ENCODE measurements at places on chromosomes 13 and 19.

- DNase-seq = no peak
Observed at GRCh38 chr19:54682306-54682856, 19.6 kb downstream of the LILRB4 start.

DNA sequence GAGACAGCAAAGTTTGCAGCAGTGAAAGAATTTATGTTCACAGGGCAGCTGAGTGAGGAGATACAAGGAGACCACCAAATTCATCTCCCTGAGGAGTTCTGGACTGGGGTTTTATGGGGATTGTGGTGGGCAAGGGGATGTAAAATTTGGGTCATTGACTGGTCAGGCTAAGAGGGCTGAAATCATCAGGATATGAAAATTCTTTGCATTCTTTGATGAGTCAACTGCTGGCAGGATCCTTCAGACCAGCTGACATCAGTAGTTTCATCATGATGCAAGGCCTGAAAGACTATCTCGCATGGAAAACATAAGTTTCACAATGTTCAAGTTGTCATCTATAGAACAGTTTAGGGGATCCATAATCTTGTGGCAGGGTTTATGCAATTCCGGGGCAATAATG, 869.5 kb upstream of the PCDH9 start:
- no peak for DNase-seq

DNA sequence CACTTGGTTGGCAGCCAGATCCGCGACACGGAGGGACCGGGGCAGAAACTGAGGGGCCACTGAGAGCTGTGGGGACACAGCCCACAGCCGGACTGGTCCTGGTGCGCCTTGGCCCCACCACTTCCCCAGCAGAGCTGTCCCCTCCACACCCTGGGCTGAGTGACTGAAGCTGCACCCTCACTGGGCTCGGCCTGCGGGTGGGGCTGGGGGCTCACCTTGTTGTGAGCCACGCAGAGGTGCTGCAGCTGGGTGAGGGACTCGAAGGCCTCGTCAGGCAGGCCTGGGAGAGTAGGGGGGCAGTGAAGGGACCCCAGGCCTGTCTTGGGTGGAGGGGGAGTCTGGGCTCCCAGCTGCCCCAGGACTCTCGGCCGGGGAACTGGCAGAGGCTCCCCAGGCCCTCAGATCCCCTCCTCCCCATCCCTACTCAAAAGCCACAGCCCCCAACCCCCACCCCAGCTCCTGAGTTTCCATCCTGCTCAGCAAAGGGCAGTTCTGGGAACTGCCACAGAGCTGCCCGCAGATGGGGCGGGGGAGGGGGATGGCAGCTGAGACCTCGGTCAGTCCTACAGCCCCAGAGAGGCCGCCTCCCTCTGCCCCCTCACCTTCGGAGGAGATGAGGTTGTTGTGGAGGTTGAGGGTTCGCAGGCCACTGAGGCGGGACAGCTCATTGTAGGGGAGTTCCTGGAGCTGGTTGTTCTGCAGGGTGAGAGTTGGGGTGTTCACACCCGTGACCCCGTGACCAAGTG, 2.3 kb downstream of the PODNL1 start:
- DNase-seq = no peak

GRCh38 chr13:73341748-73342147, 282.9 kb downstream of the KLF5 start:
- no peak for DNase-seq

GRCh38 chr13:77544758-77545338, 9.3 kb downstream of the SCEL start:
- no peak for DNase-seq

DNA sequence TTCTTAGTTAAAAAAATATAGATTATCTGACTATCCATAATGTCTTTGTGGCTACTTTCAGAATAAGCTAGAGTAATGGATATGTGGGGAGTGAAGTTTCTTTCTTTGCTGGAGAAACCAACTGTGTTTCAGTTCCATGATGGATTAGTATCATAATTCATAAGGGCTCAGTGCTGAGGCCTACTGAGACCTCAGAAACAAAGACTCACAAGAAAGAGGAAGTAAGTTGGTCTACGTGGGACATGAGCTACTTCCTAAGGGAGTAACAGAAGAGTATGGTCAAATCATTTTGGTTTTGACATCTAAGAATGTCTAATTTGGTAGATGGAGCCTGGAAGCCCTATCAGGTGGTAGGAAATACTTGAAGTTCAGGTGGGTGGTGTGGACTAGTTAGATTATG, 99.0 kb upstream of the HTR2A start:
- DNase-seq = no peak

GRCh38 chr13:21938168-21938567, 267.3 kb downstream of the FGF9 start:
- no peak for DNase-seq

- no peak for DNase-seq
Observed at GRCh38 chr13:102141625-102142472, 260.0 kb downstream of the FGF14 start.
